ENCODE measurements at places on chromosomes 16 and 17.

DNA sequence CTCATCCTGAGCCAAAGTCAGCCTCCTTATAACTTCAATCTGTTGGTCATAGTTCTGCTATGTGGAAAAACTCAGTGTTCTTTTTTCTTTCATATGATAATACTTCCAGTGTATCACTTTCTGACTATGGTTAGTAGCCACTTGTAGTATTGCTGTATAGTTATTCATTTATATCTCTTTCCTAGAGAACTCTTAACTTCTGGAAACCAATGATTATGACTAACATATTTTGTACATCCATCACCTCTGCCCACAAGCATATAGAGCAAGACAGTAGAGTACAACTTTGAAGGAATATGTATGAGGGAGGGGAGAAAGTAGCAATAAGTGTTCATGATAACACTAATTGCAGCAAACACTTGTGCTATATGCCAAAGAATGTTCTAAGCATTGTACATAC is 38.6 kb downstream of the COX10 start:
- DNase-seq = no peak

DNA sequence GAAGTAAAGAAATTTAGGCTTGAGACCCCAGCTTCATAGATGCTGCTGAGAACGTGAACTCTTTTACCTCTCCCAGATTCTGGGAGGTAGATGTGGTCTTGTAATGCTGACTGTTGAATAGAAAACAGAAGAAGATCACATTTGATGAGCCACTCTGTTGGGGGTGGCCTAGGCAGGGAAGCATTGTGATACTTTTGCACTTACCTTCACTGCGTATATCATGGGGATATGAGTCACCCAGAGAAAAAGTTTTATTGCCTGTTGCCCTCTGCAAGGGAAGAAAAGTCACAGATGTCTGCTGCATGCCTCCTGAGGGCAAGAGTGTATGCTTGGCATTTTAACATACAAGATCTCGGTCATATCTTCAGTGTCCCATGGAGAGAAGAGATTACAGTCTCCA is 365.4 kb downstream of the SNX29 start:
- no peak for DNase-seq

DNA sequence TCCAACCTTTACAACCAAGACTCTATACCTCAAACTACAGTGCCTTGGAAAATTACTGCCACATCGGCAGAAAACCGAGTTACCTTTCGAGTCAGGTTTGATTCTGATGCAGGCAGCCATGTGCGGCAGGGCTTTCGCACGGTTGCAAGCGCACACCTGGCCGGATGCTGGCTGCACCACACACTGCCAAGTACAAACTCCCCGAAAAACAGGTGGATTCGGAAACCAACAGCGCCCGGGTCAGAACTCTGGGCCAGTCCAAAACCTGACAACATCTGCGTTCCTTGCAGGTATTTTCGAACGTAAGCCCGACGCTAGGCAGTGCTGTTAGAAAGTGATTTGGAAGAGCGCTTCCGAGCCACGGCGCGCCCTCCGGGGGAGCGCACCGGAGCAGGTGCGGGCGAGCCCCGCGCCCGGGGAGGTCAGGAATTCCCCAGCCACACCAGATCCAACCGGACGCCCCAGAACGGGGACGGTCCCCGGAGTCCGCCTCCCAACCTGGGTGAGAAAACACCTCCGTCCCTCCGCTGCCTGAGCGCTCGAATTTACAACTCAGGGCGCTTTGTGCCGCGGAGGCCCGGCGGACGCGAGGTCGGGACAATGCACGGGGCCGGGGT is 1.2 kb downstream of the USP7 start:
- no peak for DNase-seq

GRCh38 chr17:61450641-61451537 is 1.3 kb upstream of the TBX4 start:
- no peak for DNase-seq

- DNase-seq = no peak
Measured at GRCh38 chr17:77451245-77451893, 310.6 kb downstream of the SEC14L1 start.

DNA sequence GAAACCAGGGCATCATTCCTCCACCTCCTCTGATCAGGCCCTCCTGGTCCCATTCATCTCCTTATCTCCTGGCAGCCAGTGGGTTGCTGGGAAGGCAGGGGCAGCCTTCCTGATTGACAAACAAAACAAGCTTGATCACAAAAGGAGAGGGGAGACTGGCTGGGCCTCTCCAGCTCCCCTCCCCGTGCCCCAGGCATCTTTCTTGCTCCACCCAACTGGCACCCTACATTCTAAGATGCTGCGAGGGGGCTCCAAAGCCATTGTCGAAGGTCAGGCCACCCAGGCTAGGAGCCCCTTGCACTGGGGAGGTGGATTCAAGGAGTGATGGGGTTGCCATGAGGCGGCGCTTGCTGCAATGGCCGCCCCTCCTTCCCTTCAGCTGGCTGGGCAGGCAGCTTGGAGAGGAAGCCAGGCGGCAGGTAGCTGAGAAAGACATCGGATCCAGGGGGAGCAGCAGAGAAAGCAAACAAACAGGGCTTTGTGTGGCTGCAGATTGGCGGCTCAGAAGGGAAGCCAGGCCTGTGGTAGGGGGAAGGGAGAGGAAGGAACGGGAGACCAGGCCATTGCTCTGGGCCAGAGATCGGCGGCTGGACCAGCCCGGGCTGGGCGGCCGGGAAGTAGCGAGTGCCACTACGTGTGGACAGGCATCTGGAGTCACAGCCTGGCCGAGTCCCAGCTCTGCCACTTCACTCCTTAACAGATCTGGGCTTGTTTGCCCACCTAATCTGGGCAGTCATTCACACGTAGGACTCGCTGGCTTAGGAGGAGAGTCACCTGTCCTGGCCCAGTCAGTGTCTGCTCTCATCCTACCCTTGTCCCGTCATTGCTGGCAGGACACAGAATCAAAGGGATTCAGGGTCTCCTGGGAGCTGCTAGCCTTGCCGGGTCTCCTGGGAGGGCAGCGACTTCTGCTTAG is 12.3 kb downstream of the RAI1 start:
- DNase-seq = no peak

DNA sequence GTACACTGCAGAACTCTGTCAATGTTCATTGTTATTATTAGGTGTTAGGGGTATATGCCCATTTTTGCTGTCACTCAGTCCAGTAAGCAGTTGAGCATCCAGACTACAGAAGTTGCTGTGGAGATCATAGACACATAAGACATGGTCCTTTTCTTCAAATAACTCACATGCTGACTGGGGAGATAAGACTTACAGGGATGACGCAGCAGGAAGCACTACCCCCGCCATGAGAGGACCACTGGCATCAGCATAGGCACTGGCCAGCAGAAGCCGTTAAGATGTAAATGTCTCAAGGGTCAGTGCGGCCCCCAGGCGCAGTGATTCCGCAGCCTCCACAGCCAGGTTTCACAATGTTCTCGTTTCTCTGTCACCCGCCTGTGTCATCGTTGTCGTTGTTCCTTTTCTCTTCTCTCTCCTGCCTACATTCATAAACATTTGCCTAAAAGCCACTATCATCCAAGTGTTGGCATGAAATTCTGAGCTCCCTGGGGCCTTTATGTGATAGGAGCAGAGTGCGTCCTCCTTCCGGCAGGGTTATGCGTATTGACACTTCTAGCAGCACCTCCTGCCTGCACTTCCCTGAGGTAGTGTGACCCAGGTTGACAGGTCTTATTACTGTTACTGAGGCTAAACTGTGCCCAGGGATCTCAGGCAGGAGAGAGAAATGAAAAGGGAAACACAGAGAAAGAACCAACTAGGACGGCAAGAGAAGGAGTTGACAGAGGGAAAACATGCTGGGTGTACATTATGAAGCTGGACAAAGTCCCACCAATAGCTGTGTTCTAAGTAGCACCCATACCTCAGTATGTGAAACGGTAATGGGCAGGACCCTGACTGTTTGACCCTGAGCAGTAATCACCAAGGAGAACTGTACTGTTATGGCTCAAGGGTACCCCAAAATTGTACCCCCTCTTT is 17.9 kb downstream of the TANGO6 start:
- DNase-seq = no peak

GRCh38 chr16:920051-920681 is 50.6 kb downstream of the LMF1 start:
- DNase-seq = no peak

DNA sequence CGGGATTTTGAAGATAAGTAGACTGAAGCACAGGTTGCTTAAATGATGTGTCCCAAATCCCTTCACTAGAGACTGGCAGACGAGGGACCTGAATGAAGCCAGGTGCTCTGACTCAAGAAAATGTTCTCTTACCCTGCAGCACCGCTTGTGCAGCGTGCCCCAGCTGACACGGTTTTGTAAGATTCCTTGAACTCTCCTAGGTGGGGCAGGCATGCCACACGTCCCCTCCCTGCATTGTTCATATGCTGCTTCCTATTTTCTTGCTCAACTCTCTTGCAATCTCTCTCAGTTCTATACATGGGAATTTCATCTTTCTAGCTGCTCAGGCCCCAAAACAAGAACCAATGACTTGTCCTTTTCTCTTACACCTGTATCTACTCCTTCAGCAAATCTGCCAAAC is 22.1 kb upstream of the HNF1B start:
- DNase-seq = no peak

DNA sequence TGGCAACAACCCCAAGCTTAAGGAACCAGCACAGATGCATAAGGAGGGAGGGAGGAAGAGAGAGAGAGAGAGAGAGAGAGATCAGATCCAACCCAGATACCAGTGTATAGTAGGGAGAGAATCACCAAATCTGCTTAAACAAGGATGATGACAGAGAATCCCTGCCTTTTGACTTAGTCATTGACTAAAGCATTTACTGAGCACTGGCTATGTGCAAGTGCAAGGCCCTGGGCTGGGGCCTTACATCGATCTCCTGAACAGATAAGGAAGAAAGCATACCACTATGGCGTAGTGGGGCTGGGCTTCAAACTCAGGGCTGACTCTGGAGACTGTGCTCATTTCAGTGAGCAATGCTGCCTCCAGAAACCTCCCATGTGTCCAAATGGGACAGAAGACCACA is 15.8 kb downstream of the TSNAXIP1 start:
- DNase-seq = no peak

- no peak for DNase-seq
Measured at GRCh38 chr16:84826558-84826941, 6.8 kb downstream of the CRISPLD2 start.

- DNase-seq = peak; percentile 84
Measured at GRCh38 chr17:81514739-81515529, 2.3 kb upstream of the ACTG1 start.

GRCh38 chr17:5439446-5439764 is 450 bp upstream of the C1QBP start:
- DNase-seq = no peak

DNA sequence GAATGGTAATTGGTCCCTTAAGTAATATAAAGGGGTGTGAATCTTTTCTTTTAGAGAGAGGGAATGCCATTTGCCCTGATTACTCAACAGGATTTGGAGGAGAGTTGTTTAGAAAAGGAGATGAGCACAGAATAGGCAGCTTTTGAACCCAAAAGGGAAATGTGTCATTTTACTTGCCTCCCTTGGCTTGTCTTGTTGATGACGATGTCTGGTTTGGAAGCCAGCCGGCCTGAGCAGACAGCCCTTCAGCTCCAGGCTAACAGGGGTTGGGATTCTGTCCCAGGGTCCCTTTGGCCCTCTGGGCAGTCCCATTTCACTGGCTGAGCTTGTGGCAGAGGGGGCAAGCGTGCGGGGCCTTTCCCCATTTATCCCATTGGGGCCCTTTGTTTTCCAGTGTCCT is 22.3 kb upstream of the PRKAR1A start:
- DNase-seq = no peak

GRCh38 chr16:2913603-2914002 is 1.9 kb downstream of the FLYWCH1 start:
- no peak for DNase-seq

DNA sequence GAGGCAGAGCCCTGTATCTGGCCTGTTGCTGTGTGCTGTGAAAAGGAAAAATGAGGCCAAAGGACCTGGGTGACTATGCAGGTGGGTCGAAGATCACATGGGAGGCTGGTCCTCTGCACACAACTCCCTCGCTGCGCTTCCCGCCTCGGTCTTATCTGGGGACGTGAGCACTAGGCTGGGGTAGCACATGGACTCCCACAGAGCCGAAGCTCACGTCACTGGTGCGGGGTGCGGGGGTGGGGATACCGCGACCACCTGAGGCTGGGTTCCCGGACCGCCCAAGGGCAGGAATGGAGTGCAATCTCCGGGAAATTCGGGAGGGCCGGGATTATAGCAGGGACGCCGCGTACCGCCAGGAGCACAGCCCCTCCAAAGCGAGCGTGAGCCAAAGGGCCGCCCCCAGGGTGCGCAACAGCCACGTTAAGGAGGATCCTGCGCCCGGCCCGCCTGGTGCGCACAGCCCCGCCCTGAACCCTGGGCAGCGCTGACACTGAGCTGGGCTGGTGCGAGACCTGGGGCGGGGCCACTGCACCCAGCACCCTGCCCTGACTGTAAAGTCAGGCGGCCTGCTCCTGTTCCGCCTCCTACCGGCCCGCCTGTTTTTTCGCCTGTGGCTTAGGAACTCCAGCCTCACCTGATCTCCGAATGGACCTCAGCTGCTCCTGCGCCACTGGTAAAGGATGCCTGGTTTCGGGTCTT is 4.8 kb downstream of the MT1A start:
- DNase-seq = no peak

- DNase-seq = no peak
Measured at GRCh38 chr17:1830288-1830687, 483 bp downstream of the RPA1 start.

DNA sequence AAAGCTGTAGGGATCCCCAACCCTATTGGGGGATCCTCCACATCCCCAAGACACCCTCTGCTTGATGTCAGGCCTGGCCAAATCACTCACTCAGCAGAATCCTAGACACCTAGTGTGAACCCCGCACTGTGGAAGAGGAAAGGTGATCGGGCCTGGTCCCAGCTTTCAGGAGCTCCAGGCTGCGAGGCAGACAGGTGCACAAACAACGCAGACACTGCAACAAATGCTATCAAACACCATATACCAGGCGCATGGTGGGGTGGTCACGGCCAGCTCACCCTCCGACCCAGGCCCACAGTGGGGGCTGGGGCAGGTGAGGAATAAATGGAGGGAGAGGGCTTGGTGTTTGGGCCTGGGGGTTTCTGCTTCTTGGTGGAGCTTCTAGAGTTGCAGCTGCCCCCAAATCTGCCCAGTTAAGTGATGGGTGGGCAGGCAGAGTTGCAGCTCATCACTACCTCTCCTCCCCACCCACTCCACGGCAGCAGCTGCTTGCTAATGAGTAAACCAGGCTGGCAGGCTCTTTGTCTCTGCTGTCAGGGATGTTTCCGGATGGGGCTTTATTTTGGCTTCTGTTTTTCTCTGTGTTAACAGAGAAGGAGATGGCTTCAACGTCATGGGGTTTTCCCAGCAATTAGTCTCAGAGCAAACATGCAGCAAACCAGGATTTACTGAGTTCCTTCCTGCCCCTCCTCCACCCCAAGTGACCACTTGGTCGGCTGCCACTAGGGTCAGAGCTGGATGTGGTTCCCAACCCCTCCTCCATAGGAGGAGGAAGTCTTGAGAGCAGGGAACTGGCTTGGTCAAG is 46.6 kb downstream of the PECAM1 start:
- DNase-seq = no peak

Data from left forelimb (tissue), 1 donor.